MCF 10A (cell line): ENCODE measurements at places on chromosomes 5 and 9. TPM values are rescaled to one million over a fixed set of nuclear protein-coding genes. Genes with fewer than 3 reads are reported as not detected.

- H3K4me1 ChIP-seq: no peaks in the 10 kb centered on the region
- H3K4me3 ChIP-seq: no peak overlapping the region
- no peak for DNase-seq
These were observed 312.1 kb upstream of the TUSC1 start for GRCh38 chr9:25990376-25990775.

Gene DRD1
- total RNA-seq: not detected in 2 replicates

- no peak overlapping the region for H3K4me3 ChIP-seq
- no peak overlapping the region for H3K27ac ChIP-seq
- DNase-seq: no peak
- peaks cover 6% of the 10 kb centered on the region for H3K36me3 ChIP-seq
- H3K4me1 ChIP-seq: no peaks in the 10 kb centered on the region
These were observed 11.7 kb upstream of the QRFP start for GRCh38 chr9:130908146-130908877.

DNA sequence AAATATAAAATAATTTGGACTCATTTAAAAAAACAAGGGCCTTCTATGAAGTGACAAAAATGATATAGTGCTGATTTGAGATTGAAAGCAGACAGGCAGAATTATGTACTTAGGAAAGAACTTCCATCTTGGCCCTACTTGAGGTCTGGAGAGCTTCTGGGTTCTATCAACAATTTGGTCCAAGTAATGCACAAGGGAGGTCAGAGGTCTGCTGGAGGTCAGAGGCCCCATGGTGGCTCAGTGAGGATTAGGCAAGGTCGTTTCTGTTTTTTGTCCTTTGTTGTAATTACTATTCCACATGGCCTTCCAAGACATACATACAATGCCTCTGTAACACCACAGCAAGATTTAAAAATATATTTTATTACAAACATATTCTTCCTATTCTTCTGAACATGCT, 37.2 kb downstream of the NUDT12 start:
- peaks cover 8% of the 10 kb centered on the region for H3K4me1 ChIP-seq
- no peak overlapping the region for H3K4me3 ChIP-seq
- no peaks in the 10 kb centered on the region for H3K27me3 ChIP-seq
- no peak overlapping the region for H3K27ac ChIP-seq
- H3K36me3 ChIP-seq: no peaks in the 10 kb centered on the region

DNA sequence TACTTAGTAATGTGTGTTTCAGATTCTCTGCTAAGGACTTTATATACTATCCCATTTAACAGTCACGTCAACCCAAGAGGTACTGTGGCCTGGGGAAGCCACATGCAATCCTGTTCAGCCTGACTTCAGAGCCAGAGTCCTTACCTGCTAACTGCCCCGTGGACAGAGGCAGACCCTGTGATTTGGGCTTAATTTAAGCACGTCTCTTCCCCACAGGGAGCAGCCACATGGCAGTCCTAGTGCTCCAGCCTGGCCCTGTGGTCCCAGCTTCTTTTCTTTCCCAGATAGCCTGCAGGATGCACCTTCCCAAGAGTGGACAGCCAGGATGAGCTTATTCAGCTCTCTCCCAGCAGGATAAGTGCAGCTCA, 71.5 kb downstream of the PDE8B start:
- no peaks in the 10 kb centered on the region for H3K36me3 ChIP-seq
- no peaks in the 10 kb centered on the region for H3K27me3 ChIP-seq
- peak overlapping the region; percentile 61 for H3K27ac ChIP-seq
- DNase-seq: no peak
- no peak overlapping the region for H3K4me3 ChIP-seq
- peaks cover 9% of the 10 kb centered on the region for H3K4me1 ChIP-seq

DNA sequence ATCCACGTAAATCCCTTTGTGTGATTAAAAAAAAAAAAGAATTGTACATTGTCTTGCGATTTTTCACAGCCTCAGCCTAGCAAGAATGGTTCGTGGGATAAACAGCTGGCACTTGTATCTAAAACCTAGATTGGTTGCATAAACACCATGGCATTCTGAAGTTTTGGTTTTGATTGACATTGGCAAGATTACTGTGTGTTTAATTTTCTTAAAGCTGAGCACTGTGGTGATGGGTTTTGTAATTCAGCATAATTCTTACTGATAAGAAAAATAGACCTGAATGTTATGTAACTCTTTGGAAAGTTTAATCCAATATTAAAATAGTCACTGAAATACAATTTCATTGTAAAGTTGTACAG, 23.4 kb upstream of the ANKRD18A start:
- no peak overlapping the region for H3K4me3 ChIP-seq
- H3K4me1 ChIP-seq: peaks cover 6% of the 10 kb centered on the region
- no peak overlapping the region for H3K27ac ChIP-seq

DNA sequence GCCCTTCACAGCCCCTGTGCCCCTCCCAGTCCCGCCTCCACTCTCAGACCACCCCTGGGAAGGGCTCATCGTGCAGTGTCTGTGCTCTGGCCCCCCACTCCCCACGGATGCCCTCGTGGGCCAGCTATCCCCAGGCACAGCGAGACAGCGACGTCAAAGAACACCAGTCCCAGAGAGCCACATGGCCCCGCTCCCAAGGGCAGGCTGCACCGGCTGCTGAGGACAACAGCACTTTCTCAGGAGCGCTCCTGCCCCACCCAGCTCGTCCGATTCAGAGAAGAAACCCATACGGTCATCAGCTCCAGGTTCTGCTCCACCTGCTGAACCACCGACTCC, 4.8 kb upstream of the SNAPC4 start:
- no peak overlapping the region for H3K4me3 ChIP-seq
- H3K36me3 ChIP-seq: peaks cover 58% of the 10 kb centered on the region
- H3K27me3 ChIP-seq: no peaks in the 10 kb centered on the region

Gene CCNI2
- 0.12 and 0.16 TPM in 2 replicates for total RNA-seq

DNA sequence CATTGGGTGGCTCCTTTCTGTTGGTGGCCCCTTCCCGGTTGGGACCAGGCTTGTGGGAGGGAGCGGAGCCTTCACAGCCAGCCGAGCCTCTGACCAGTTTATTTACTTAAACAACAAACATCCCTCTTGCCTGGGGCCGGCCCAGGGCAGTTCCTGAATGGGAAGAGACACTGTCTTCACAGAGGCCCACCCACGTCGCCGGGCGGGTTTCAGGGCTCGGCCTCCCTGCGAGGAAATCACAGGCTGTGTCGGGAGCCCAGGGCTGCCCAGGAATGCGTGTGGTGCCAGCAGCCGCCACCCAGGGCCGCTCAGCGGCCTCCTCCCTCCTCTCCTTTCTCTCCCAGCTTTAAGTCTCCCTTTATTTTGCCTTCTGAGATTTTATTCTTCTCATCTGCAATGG, 132.5 kb downstream of the HSD17B3 start:
- no peak overlapping the region for H3K27ac ChIP-seq
- no peak overlapping the region for H3K4me3 ChIP-seq
- H3K36me3 ChIP-seq: no peaks in the 10 kb centered on the region
- peaks cover 21% of the 10 kb centered on the region for H3K27me3 ChIP-seq
- H3K4me1 ChIP-seq: no peaks in the 10 kb centered on the region

Gene PCDHB13
- total RNA-seq: 3.5 and 4.7 TPM in 2 replicates
